ENCODE measurements at places on chromosomes 1 and 21.

DNA sequence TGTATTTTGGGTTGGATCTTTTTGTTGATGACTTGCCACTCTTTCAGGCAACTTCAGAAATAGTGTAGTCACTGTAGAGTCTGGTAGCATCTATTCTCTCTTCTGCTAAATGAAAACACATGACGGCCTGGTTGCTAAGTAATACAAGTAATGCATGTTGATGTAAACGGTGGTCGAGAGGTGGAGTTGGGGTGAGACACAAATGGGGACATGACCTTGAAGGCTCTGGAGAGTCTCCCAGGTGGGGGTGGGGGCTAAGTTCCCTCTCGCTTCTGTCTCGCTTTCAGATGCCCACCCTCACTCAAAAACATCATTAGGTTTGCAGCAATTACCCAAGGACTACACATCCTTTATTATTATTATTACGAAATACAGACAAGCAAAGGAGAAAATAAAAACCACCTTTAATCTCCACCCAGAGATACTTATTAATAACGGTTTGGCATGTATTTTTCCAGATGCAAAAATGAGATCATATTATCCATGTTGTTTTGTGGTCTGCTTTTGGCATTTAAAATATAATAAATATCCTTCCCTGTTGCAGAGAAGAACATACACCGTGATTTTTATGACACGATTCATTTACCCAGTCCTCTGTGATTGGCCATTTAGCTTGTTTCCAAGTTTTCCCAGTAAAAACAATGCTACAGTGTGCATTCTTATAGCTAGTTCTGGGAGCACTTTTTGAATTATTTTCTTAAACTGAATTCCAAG, 138.1 kb downstream of the MIS18A start:
- no peak for DNase-seq

DNA sequence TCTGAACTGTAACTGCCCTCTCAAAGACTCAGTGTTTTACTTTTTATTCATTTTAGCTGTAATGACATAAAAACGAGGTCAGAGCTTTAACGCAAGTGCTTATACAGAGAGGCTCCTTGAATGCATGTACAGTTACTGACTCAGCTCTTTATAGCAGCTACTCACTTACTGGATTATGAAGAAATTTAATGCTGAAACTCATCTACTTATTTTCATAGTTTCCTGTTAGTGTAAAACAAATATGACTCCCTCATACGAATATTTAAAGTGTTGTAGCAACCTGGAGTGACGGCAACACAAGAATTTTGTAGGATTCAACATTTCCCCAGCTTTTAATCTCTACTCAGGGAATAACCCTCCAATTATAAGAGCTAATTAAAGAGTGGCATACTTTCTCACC, 32.7 kb downstream of the ADSS2 start:
- no peak for DNase-seq

- DNase-seq: no peak
These were observed 23.7 kb downstream of the SKI start for GRCh38 chr1:2251786-2252185.

- DNase-seq: no peak
These were observed 41.9 kb upstream of the CNTN2 start for GRCh38 chr1:205001162-205001561.

DNA sequence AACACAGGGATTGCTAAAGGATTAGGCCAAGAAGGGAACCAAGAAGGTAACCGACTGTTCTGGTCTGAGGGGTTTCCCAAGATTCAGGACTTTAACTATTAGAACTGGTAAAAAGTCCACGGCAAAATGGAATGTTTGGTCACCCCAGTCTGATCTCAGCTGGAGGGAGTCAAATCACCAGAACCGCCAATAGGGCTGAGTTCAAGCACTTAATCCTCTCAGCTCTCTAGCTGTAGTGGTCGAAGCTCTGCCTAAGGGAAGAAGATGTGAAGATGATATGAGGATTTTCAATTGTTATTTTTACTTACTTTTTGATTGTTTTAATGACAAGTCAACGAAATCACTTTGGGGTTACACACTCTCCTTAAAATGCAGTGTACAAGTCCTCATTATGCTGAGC, 29.1 kb downstream of the F5 start:
- no peak for DNase-seq
